ENCODE measurements at places on chromosomes 6 and 20.
A peak's percentile ranks its signal among the peaks of the same experiment; 100 is the strongest.

DNA sequence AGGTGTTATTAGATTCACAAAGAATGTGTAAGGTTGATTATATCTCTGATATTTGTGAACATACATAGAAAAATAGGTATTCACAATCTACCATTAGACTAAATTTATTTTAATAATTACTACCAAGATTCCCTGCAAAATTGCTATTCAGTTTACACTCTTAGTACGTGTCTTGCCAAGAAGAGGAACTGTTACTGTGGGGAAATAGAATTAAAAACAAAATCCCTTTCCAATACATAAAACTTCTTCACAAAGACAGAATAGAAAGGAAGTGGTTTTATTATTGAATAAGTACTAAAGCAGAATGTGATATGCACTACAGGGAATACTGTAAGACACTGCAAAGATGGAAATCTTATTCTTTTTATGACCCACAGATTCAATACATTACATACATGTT, 17.0 kb downstream of the RAB32 start:
- DNase-seq, result no peak

DNA sequence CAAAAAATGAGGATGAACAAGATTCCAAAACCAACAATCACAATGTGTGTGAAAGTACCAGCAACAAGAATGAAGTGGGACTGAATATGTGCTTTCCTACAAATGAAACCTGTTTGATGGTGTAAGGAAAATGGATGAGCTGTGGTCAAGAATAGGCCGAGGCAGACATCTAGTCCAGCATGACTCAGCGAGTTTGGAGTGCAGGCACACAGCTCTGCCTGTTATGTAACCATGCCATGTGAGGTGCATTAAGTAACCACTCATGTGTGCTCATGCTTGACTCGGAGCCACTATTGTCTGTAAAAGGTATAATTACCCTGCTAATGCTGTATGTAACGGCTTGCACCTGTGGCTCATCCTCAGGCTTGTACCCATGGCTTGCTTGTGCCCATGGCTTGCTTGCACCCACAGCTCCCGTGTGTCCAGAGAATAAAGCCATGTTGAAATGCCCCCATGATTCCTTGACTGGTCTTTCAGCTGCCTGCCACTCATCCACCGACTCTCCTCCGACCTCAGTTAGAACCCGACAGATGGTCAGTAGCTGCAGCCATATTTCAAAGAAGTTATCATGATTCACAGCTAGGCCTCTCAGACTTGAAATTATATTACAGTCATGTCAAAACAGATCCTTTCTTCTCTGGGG, 98.7 kb downstream of the BACH2 start:
- peak; percentile 57 for DNase-seq

- no peak for DNase-seq
Observed at GRCh38 chr6:29629571-29629970, 3.4 kb downstream of the GABBR1 start.

- no peak for DNase-seq
Observed at GRCh38 chr6:57177545-57178265, 5.6 kb downstream of the BAG2 start.

DNA sequence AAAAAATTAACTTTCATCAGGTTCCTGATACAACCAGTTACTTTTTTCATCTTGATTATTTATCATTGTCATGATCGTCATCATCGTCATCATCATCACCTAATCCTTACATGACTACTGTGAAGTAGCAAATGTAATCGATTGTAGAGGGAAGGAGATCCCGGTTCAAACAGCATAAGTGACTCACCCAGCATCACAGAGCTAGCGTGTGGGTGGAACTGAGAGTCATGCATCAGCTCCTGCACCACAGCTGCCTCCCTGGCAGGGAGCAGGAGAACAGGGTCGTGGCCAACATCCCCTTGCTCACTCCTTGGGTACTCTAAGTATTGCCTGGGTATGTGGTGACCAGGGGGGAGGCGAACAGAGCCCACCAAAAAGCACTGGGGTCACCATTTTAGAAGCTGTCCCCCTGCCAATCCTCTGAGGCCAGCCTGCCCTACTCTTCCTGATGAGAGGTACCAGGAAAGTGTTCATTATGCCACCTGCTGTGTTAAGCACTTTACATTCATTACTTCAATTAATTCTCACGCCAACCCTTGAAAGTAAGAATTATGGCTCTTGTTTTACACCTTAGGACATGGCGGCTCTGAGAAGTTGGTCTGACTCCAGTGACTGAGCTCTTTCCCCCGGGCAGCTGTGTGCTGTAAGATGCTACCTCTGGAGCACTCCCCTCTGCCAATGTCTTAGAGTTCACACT, 425.2 kb downstream of the CD83 start:
- peak; percentile 50 for DNase-seq

DNA sequence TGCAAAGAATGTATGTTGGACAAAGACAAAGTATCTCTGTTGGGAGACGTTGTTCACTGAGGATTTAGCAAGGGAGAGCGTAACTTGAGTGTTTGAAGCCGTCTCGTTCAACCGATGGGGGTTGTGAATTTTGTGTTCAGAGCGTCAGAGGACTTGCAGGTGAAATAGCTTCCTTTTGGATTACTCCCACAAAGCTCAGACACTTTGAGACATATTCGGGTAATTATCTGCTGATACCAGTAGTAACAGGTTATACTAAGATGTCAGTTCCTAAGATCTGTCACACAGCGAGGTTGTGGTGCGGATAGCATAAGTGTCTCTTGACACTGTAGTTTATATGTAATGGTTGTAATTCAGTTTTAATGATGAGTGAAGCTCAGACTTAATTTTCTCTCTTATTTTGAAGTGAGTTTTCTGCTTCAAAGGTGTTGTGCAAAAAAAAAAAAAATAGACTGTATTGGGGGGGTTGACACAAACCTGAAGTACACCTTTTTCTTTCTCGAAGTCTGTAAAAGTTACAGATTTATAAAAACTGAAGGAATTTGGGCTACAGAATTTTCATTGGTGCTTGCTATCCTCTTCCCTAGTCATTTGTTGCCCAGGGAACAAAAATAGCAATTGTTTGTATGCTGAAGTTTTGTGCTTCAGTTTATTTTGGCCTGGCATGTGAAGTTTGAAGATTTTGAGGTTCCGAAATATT, 1.7 kb downstream of the ASXL1 start:
- no peak for DNase-seq

DNA sequence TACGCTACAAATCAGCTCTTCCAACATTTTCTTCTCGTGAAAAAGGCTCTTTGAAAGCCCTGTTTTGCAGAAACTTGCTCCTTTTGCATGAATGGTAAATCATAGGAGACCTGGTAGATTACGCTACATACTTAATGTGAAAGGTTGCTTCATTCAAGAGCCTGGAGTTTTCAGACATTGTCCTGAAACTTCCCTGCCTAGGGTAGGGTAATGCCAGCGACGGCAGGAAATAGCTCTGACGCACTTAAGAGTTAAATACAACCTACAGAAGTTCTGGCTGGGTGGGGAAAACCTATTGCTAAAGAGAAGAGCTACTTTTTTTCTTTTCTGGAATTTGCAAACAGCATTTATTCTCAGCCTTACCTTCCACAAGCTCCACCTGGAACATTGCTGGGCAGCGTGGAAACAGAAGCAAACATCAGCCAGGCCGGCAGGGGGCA, 144.5 kb downstream of the LPA start:
- peak; percentile 29 for DNase-seq

DNA sequence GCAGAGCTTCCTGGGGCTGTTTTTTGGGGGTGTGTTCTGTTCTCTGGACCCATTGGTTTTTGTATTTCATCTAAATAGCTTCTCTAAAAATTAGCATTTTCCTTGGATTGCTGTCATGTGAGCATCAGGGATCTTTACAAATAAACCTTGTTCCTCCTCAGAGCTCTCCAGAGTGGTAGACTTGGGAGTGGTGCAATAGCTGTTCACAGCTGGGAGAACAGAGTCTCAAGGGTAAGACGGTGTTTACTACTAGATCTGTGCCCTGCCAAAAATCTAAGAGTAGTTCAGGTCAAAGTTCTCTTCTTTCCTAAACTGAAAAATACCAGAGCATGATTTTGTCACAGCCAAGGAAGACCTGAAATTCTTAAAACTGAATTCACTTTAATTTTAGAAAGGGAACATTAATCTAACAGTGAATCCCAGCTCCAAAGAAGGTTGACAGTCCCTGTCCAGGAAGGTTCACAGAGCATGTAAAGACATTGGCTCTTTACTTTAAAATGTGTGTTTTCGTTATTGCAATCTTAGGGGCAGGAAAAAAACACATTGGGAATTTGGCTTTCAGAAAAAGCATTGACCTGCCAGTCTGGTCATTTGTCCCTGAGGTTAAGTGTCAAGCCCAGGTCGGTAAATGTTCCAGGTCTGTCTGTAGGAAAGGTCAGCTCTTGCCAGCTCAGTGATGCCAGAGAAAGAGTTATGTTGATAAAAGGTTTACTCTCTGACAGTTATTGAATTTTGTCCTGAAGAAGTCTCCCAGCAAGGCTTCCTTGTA, 43.3 kb downstream of the VAPB start:
- no peak for DNase-seq

DNA sequence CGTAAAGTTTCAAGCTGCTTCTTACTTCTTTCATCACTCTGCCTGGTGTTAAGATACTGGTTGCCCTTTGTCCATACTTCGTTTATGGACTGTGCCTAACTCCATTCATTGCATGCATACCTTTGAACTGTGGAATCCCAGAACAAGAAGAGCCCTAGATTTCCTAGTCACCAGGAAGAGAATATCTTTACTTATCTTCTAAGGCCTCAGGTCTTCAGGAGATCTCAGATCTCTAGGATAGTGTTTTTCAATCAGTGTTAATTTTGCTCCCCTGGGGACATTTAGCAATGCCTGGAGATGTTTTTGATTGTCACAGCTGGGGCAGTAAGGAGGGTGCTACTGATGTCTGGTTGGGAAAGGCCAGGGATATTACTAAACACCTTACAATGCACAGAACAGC, 35.5 kb upstream of the GJA1 start:
- no peak for DNase-seq

DNA sequence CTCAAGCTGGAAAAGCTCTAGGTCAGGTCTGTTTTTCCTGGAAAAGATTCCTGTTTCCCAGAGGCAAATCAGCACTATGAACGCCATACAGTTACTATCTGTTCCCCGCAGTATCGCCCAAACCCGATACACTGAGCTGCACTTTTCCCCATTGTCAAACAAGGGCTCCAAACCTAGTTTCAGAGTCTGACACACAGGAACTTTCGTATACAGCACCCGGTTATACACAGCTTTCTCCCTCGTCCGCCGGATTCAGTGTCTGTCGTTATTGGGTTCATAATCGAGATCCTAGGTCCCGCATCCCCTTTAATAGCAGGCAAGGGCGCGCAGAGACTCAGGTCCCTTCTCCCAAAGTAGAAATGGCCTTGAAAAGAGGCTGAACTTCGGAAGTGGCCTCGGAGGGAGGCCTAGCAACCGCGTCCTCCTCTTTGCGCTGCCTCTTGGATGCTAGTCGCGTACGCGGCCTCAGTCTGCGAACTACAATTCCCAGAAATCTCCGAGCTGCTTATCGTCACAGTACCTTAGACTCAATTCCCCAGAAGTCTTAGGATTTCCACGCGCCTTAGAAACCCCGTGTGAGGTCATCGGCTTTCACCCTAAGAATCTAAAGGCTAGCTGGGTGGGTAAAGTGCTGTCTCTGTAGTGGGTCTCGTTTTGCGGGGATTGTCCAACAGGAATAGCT, 34.2 kb downstream of the ZNF391 start:
- no peak for DNase-seq

DNA sequence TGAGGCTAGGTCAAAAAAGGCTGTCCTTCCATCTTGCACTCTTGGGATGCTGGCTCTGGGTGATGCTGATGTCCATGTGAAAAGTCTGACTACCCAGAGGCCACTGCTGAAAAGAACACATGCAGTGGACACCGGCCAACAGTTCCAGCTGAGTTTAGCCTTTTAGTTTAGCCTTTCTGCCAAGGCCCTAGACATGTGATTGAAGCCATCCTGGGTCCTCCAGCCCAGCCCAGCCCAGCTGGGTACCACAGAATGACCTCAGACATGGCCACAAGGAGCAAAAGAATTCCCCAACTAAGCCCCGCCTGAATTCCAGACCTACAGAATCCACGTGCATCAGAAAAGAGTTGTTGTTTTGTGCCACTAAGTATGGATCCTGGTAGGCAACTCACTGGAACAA, 17.4 kb downstream of the PIGT start:
- DNase-seq, result no peak

- DNase-seq, result no peak
Observed at GRCh38 chr20:56414842-56415765, 3.0 kb downstream of the CASS4 start.

- no peak for DNase-seq
Observed at GRCh38 chr20:63167026-63167917, 48.7 kb downstream of the YTHDF1 start.

DNA sequence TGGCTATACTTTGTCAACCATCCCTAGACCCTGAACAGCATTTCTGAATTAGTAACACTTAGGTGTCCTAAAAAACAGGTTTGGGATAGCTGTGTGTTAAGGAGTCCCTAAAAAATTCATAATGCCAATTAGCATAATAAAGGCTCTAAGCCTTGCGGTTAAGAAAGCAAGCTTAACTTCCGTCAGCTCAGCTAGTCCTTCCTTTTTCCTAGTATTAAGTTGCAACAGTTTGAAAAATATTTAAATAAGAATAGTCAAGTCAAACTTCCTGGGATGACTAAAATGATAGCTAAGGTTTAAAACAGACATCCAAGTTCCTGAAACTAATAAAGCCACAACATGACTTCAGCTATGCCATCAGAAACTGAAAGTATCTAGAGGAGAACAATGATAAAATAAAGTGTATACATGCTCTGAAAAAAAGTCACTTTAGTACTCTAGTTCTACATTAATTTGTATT, 3.5 kb downstream of the AKIRIN2 start:
- peak; percentile 58 for DNase-seq

DNA sequence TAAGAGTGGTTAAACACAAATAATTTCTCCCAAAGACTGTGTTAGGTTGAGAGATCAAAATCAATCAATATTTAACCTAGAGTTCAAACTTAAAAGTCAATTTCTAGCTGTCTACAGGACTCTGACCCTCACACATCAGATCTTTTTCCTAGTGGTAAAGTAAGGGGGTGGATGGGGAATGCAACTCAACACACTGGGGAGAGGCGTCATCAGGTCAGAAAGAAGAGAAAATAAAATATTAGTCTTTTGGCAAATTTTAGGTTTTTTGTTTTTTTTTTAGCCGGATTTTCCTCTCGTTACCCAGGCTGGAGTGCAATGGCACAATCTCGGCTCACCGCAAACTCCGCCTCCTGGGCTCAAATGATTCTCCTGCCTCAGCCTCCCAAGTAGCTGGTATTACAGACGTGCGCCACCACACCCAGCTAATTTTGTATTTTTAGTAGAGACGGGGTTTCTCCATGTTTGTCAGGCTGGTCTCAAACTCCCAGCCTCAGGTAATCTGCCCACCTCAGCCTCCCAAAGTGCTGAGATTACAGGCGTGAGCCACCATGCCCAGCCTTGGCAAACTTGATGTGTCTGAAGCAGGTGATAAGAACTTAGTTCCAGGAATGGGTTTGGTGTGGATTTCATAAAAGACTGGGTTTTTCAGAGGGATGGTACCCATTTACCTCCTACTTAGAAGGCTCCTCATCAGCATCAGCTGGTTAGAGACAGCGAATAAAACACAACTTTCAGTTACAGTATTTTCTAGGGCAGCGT, 65.9 kb downstream of the MKKS start:
- no peak for DNase-seq

- DNase-seq, result no peak
Observed at GRCh38 chr6:148996815-148997214, 250.0 kb downstream of the UST start.

GRCh38 chr6:112269979-112270566, 15.7 kb upstream of the LAMA4 start:
- no peak for DNase-seq

- DNase-seq, result no peak
Observed at GRCh38 chr6:154164397-154164796, 125.4 kb downstream of the OPRM1 start.
